WERI-Rb-1 (cell line): ENCODE measurements at places on chromosomes 4 and X.

- DNase-seq = no peak
Observed at GRCh38 chr4:79209822-79210635, 115.8 kb downstream of the NAA11 start.

- no peak for DNase-seq
Observed at GRCh38 chr4:70306076-70306475, 28.7 kb upstream of the CABS1 start.

GRCh38 chr4:86530183-86530582 is 63.9 kb upstream of the PTPN13 start:
- DNase-seq = no peak

DNA sequence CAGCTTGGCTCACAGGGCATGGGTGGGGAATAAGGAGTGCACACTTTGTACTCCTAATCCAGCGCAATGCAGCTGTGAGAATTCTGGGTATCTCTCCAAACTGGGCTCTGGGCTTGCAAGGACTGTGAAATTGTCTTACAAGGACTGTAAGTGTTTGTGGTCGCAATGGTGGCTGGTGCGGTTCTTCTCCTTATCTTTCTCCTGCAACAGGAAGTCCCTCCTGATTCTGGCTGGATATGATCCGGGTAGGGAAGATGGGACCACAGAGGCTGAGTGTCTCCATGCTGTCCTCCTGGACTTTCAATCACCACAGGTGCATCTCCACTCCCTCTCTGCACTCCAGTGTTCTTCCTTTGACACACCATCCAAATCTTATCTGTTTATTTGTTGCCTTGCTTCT is 55.7 kb upstream of the GYPE start:
- no peak for DNase-seq

GRCh38 chr4:140133576-140133975 is 20.4 kb downstream of the MAML3 start:
- DNase-seq = no peak

DNA sequence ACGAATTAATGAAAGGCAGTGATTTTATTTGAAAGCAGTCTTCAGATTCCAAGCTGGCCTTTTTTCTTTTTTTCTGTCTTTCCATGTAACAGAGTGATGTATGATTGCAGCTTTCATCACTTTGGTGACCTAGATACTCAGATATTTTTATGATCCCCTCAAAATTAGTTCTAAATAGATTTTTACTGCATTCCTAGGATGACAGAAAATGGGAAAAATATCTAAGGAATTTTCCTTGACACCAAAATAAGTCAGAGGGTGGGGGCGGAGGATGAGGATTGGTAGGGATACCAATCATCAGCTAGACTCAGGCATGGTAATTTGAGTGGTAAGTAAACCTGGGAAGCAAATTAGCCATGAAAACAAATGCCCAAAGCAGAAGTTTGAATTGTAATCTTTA is 11.9 kb upstream of the HMGB2 start:
- no peak for DNase-seq

- DNase-seq = no peak
Observed at GRCh38 chr4:121510341-121510874, 129.6 kb upstream of the QRFPR start.

- no peak for DNase-seq
Observed at GRCh38 chr4:89000844-89001360, 56.1 kb downstream of the FAM13A start.
